Stimulated activated CD4-positive, alpha-beta T cell treated with anti-CD3 and anti-CD28 coated beads, Interleukin-1b, Interleukin-23, amount 100 ng/mL, for 1 hour (primary cell): ENCODE measurements at places on chromosomes 4 and X.

DNA sequence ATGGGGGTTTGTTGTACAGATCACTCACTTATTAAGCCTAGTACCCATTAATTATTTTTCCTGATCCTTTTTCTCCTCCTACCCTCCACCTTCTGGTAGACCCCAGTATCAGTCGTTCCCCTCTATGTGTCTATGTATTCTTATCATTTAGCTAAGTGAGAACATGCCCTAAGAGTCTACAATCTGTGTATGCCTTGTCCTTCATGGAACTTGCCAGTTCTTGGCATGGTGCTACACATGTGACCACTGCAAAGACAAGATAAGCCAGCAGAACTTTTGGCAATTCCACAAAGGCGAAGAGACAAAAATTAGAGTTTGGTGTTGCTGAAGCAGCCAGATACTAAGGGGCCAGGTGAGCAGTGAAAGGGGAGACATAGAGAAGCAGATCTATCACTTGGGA is 101.3 kb downstream of the CORIN start:
- no peak for DNase-seq

DNA sequence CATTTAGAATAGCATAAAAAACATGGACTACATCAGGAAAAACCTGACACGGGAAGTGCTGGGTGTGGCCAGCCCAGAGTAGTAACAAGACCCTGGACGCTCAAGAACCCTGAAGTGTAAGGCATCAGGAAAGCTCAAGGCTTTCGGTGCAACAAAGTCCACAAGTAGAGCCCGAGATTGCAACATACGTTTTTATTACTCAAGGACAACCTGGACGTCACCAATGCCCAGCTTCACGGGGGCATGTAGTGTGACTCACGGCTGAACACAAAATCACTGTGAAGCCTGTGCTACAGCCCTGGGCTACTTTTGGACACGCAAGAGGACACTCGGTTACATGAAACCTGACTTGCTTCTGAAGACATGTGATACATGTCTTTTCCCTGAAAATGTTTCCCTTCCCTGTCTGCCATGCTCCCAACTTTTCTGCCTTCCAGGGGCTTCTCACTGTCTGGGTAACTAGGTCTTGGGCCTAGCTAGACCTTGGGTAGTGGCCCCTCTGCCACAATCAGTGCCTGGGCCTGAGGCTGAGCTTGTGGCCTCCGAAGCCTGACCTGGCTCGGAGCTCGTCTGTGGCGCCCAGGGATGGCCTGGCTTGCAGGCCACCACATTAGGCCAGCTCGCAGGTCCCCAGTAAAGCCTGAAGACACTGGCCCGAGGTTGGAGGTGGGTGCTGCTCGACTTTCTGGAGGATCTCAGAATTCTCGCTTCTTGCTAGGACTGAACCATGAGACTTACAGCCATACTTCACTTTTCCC is 9.2 kb downstream of the IRAK1 start:
- DNase-seq: no peak

DNA sequence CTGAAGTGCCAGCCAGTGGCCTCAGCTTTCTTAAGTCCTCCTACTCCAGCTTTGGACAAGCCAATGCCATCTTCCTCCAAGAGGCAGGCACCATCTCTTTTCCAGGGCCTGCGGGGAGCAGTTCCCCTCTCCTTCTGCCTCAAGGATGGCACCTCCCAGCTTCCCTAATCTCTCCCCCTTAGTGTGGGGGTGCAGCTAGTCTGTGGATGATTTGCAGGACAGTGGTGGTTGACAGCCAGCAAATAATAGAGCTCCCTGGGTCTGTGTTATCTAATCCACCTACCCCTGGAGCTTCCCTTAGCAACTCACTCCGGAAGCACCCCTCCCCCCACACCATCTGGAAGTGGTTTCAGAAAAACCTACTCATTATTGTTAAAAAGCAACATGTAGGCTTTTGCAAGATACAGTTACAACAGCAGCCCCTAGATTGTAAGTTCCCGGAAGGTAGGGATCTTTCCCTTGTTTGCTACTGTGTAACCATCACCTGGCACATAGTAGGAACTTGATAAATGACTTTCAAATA is 247.1 kb downstream of the BCOR start:
- DNase-seq: no peak

DNA sequence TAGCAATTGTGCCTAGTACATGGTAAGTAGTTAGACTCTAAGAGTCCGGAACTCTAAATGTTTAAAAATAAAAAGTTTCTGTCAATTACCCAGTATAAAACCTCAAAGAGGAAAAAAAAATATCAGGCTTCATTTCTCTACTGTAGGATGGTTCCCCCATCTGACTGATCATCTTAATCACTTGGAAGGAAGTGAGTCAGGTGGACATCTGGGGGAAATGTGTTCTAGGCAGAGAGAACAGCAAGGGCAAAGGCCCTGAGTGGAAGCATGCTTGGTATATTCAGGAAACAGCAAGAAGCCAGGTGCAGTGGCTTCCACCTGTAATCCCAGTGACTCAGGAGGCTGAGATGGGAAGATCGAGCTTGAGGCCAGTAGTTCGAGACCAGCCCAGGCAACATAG is 2.9 kb upstream of the EIF1AX start:
- DNase-seq: no peak

GRCh38 chr4:173025131-173025530 is 143.5 kb upstream of the GALNT7 start:
- DNase-seq: no peak

- DNase-seq: no peak
Observed at GRCh38 chrX:19599253-19599652, 83.9 kb upstream of the MAP3K15 start.

GRCh38 chr4:140790765-140791164 is 34.6 kb upstream of the TBC1D9 start:
- DNase-seq: no peak

- DNase-seq: no peak
Observed at GRCh38 chr4:24226023-24226422, 336.2 kb upstream of the PPARGC1A start.

DNA sequence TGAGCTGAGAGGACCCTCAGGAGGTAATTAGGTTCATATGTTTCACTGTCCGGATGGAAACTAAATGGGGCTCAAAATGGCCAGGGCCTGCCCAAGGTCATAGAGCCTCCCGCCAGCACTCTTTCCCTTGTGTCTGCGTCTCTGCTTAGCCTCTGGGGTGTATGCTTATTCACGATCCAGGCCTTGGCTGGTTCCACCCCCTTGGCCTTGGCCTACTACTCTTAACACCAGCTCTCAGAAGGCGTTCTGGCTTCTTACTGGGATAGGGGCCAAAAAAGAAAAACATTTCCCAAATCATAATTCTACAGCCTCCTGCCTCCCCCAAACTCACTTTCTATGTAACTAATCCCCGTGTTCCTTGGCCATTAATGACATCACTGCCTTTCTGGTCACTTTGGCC is 68.8 kb downstream of the RTL5 start:
- DNase-seq: no peak

- DNase-seq: no peak
Observed at GRCh38 chrX:23819385-23820234, 36.6 kb downstream of the SAT1 start.

DNA sequence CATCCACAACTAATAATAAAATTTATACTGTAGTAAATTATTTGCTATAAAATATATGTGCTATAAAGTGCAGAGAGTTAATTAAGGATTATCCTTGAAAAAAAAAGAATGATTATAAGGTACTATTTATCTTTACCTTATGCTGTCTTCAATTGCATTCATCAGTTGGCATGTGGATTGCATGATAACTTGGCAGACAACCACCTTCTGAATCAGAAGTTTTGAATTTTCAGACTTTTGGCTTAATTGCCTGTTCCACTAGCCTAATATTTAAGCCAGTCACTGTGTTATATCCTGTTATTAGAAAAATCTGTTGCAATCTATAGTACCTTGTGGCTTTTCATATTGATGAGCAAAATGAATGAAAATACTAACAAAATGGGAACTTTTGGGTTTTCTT is 1040.3 kb upstream of the PCDH10 start:
- DNase-seq: no peak

GRCh38 chr4:175273995-175274753 is 356.0 kb downstream of the ADAM29 start:
- no peak for DNase-seq

GRCh38 chr4:140793291-140793690 is 37.1 kb upstream of the TBC1D9 start:
- no peak for DNase-seq

DNA sequence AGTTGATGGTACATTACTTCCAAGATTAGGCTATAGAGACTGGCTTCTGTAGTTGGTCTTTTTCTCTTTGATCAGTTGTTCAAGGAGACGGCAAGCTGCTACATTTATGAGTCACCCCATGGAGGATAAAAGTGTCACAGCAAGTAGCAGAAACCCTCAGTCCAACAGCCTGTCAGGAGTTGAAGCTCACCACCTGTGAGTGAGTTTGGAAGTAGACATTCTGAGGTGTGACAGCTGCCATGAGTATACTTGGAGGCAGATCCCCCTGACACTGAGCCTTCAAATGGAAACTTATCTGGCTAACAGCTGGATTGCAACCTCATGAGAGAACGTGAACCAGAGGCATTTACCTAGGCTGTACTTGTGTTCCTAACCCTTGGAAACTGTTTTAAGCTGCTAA is 68.0 kb downstream of the CCNG2 start:
- no peak for DNase-seq

DNA sequence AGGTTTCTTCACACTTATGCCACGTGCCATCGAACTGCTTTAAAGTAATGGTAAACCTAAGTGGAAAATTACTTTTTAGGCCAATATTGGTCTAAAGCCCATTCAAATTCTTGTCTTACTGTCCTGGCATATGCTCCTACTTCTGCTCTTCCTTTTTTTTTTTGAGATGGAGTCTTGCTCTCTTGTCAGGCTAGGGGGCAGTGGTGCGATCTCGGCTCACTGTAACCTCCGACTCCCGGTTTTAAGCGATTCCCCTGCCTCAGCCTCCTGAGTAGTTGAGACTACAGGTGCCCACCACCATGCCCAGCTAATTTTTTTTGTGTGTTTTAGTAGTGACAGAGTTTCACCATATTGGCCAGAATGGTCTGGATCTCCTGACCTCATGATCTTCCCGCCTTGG is 129.0 kb upstream of the TECRL start:
- no peak for DNase-seq

GRCh38 chr4:184763150-184763780 is 29.4 kb upstream of the CENPU start:
- no peak for DNase-seq

DNA sequence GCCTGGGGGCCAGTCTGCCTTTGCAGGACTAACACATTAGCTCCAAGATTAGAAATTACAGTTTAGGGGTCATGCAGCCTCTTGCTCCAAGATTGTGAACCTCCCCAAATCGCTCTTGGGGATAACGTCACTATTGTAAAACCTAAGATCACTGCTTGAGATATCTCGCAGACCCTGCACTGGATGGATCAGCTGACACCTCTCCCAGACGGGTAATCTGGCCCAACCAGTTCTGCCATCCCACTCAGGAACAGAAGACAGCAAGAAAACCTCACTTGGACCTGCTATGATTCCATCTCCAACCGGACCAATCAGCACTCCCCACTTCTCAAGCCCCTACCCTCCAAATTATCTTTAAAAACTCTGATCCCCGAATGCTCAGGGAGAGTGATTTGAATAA is 431.2 kb downstream of the GPM6A start:
- no peak for DNase-seq

DNA sequence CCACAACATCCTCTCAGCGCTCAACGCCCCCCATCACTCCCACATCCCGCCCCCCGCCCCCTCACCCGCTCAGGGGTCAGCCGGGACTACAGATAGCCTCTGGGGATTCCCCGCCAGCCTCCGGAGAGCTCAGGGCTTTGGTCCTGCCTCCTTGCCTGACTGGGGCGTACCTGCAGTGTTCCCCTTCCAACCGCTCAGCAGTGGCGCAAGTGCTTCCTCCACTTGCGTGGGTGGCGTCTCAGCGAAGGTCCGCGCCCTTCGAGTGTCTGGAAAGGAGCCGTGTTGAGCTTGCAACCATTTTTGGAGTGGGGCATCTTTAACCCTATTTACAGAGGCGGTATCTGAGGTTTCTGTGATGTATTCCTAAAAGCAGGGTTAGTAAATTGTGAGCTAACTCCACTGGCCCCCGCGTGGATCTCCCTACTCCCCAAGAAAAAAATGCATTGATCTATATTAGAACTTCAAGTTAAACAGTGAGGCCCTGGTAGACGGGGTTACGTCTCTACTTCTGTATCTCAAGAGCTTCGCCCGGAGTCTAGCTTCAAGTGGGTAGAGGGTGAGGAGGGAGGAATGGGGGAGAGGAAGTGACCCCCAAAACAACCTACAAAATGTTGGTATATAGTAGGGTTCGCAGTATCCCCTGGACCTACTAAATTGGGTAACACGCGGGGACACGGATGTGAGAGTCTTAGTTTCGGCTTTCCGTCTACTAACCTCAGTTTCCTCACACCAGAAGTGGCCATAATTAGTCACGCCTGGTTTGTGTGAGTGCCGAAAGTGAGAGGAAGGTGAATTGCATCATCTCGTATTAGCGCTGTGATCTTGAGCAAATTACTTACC is 16.1 kb downstream of the NKX3-2 start:
- no peak for DNase-seq

GRCh38 chr4:182716192-182716591 is 201.0 kb downstream of the DCTD start:
- DNase-seq: no peak

- no peak for DNase-seq
Observed at GRCh38 chr4:143054971-143055370, 129.7 kb upstream of the USP38 start.

DNA sequence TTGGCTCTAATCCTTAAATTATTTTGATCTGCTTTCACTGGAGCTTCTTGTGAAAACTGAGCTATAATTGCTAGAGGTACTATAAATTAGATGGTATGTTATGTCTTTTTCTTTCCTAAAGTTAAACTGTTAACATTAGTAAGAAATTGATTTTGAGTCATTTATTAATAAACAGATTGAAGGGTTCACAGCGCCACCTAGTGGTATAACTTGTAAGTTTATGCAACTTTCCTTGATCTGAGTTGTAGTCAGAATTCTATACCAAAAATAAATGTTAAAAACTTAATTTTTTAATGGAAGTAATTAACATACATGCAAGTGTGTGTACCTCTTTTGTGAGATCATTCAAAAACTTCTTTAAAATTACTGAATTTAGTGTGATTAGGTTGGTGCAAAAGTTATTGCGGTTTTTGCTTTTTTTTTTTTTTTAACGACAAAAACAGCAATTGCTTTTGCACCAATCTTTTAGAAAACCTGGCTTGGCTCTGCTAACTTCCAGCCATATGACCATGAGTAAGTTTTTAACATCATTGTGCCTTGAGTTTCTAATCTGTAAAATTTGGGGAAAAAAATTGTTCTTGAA is 151.5 kb downstream of the CENPC start:
- DNase-seq: no peak

- no peak for DNase-seq
Observed at GRCh38 chrX:13128104-13128503, 83.7 kb upstream of the FAM9C start.

- no peak for DNase-seq
Observed at GRCh38 chr4:45346816-45347435, 620.6 kb upstream of the GNPDA2 start.

GRCh38 chr4:78938474-78938867 is 767 bp downstream of the PAQR3 start:
- no peak for DNase-seq

DNA sequence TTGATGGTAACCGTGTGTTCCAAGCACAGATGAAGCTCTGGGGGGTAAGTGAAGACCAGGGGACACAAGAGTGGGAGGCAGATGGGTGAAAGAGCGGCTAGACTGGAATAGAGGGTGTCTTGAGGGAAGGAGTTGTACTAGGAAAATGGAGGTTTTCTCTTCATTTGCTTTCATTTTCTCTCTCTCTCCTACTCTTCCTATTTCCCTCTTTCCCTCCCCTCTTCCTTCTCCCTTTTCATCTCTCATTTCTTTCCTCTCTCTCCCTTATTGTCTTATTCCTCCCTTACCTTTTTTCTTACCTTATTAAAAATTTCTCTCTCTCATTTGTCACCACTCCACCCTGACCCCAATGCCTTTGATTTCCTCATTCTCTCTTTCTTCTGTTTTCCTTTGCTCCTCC is 3.0 kb downstream of the ITGB1BP2 start:
- no peak for DNase-seq
